ENCODE measurements at places on chromosomes 2 and 18.

GRCh38 chr2:95057535-95058370 is 32.2 kb downstream of the MAL start:
- no peak for DNase-seq

DNA sequence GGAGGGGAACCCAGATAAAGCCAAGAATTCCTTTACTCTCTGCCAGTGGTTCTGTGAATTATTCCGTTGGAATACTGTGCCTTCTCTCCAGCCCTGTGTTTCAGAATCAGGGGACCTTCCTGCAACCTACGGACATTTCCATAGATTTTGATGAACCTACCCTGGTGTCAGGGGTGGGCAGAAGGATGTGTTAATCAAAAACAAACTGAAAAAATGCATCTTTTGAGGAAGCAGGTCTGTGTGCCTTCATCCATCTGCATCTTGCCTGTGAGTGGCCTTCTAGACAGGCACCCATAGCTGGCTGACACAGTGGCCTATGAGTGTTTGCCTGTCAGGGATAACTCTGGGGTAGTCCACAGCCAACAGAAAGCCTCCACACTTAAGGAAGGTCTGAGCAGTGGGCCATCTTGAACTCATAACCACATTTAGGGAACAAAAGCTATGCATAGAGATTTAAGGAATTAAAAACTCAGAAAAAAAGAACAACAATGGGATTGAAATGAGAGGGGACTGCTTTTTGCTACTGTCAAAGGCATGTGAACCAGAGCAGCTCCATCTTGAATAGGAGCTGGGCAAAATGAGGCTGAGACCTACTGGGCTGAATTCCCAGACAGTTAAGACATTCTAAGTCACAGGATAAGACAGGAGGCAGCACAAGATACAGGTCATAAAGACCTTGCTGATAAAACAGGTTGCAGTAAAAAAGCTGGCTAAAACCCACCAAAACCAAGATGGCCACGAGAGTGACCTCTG is 45.9 kb upstream of the ITGA6 start:
- no peak for DNase-seq

DNA sequence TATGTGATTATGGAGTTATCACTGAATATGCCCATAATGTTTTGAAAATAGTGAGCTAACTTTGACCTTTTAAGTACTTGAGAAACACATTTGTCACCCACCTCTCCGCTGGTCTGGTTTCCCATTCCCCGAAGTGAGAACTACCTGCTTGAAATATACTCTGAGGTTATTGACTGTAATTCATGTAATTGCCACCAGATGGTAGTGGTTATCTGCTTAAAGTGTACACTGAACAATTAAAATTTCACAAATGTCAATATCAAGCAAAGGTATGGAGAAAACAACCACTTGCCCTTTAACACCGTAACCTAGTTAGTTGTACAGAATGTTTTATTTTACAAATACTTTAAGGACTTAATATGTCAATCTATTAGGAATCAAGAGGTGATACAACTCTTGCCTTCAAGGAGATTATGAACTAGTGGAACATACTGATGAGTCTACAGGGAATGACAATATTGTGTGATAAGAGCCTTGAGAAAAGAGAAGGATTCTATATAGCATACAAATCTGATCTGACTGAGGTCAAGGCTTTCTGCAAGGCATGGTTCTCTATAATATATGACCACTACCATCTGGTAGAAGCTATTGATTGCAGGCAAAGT is 316.8 kb upstream of the KCNH7 start:
- DNase-seq: no peak

DNA sequence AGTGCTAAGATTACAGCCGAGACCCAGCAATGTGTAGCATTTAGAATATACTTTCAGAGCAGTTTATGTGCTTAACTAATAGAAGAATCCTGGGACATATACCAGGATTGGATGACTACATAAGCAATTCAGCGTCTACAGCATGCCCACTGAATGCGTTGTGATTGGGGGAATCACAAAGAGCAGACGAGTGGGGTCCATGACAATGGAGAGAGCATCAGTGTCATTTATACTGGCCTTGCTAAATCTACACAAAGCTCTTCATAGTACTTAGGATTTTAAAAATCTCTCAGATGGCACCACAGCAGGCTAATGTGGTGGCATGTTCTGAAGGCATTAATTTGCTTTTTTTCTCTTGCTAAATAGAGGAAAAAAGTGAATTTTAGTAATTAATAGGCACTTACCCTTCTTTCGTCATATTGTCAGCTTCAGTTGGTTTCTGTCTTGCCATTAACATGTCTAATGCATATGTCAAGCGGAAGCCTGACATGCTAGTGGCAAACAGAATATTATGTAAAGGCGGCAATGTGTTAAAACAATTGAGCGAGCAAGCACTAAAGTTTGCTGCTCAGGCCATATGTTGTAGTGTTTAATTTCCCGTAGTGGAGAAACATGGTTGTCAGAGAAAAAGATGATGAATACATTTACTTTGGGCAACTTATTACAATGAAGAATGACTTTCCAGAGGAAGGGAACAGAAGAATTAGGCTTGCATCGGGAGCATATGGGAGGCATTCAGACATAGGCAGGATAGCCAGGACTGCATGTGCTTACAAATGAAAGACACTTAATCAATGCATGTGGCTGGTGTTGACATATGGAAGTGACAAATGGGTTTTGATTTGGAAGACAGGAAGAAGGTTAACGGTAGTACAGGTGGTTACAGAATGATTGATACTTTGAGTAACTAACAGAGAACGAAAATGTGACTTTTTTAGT is 145.2 kb downstream of the ICOS start:
- no peak for DNase-seq

- DNase-seq: no peak
Measured at GRCh38 chr2:42135381-42136312, 33.5 kb upstream of the EML4 start.

Data from stimulated activated naive CD4-positive, alpha-beta T cell treated with Interleukin-2 at 50 U/mL for 16 hours (primary cell).